ENCODE measurements at places on chromosomes 5 and 9.

- DNase-seq = no peak
Observed at GRCh38 chr9:15239816-15240215, 67.2 kb downstream of the TTC39B start.

DNA sequence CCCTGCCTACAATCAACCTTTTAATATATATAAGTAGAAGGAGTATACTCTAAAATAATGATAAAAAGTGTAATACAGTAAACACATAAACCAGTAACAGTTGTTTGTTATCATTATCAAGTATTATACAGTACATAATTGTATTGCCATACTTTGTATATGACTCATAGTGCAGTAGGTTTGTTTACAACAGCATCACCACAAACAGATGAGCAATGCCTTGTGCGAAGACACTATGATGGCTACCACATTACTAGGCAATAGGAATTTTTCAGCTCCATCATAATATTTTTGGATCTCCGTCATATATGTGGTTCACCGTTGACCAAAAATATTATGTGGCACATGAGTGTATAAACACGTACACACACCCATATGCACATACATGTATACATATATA is 69.7 kb upstream of the APC start:
- DNase-seq = no peak

DNA sequence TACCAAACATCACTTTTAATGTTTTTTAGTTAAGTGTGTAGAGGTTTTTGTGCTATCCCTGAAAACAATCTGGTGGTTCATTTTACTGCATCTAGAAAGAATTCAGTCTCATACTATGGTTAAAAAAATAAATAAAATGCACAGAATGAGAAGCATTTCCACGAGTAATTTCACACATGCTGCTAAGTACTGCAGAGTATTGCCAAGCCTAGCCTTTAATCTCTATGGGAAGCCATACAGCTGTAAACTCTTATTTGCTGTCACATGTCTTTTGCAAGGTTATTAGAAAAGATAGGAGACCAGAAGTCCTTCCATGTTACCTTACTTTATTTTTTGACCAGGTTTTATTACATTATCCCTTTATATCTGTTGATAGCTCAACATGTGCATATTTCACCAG is 37.6 kb upstream of the MAN2A1 start:
- no peak for DNase-seq

DNA sequence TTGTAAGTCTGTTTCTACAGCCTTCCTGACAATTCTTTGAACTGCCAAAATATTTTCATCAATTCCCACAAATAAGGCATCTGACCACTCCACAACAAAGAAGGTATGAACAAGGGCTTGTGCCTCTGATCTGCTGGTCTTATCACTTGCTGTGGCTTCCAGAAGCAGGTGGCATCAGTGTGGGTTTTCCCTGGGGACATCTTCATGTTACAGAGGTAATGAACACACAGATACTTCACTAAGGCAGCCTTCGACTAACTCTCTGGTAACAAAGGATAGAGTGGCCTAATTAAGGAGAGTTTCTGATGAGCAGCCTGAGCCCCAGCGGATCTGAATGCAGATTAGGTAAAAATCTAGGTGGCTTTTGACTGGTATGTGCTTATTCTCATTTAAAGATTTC is 15.2 kb upstream of the ERAP2 start:
- DNase-seq = no peak

DNA sequence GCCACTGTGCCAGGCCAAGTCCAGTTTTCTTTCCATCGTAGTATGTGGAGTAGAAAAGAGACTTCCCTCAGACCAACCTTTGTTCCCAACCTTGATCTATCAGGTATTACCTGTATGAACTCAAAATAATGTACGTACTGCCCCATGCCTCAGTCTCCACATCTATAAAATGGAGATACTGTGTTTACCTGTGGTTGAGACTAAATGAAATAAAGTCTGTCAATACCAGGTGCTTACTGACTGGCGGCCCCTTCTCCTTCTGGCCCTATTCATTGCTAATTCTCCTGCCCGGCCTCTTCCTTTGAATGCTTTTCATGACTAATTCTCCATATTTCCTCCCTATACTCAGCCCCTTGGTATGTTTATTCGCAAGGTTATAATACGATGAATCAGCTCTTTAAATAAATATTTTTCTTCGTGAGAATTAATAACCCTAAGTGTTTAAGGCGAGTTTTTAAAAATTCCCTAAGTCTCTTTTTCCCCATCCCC is 89.6 kb upstream of the BASP1 start:
- DNase-seq = no peak

- no peak for DNase-seq
Observed at GRCh38 chr5:169696621-169697510, 59.8 kb downstream of the DOCK2 start.

GRCh38 chr5:53201746-53202145 is 92.2 kb upstream of the MOCS2 start:
- no peak for DNase-seq

- DNase-seq = no peak
Observed at GRCh38 chr9:83503866-83504265, 34.3 kb downstream of the FRMD3 start.

GRCh38 chr5:44320188-44320587 is 69.0 kb downstream of the FGF10 start:
- DNase-seq = no peak

DNA sequence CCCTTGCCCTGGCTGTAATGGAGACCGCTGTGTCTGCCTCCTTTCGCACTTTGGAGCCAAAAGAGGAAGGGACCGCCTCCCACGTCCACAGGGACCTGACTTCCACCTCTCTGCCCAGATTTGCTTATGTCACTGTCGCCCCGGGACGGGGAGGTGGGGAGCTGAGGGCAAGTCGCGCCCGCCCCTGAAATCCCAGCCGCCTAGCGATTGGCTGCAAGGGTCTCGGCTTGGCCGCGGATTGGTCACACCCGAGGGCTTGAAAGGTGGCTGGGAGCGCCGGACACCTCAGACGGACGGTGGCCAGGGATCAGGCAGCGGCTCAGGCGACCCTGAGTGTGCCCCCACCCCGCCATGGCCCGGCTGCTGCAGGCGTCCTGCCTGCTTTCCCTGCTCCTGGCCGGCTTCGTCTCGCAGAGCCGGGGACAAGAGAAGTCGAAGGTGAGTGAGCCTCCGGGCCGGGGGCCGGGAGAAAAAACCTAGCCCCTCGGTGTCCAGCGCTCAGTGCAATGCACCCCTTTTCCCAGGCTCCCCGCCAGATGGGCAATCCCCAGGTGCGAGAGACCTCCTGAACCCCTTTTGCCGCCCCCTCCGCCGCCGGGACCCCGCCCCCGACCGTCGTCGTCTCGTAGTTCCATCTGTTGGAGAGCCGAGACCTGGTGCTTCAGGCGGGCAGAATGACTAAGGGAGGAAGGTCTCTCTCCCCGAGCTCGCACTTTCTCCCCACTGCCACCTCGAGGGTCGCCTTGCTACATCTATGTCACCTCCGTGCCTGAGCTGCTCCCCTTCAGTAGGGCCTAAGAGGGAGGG is at the start of gene GPX3:
Gene GPX3, plus strand, starts transcription at position 288 of the 807 bp plus-strand sequence. Its CDS starts 64 bp downstream, at position 352.
- DNase-seq = peak; percentile 70

GRCh38 chr5:92695123-92696003 is 885.7 kb downstream of the NR2F1-AS1 start:
- DNase-seq = no peak

GRCh38 chr9:78292716-78293497 is 4.0 kb upstream of the PSAT1 start:
- DNase-seq = no peak

DNA sequence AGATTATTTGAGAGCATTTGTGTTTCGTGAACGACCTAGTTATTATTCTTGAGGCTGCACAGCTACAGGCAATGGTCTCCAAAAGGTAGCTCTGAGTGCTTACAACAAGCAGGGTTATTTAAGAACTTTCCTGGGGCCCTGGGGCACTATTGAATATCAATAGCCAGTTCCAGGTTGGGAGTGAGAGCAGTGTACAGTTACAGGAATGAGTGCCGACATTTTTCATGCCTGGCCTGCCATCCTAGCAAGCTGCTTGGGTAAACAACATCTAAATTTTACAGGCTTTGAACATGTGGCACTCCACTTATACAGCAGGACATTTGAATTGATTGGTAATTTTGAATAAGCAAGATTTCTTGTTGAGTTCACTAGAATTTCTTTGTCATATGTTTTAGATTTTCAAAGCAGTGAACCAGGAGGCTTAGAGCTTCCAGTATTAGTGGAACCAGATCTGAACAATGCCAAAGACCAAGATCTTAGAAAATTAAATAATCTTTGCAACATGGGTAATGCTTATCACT is 171.9 kb upstream of the GDNF start:
- no peak for DNase-seq

DNA sequence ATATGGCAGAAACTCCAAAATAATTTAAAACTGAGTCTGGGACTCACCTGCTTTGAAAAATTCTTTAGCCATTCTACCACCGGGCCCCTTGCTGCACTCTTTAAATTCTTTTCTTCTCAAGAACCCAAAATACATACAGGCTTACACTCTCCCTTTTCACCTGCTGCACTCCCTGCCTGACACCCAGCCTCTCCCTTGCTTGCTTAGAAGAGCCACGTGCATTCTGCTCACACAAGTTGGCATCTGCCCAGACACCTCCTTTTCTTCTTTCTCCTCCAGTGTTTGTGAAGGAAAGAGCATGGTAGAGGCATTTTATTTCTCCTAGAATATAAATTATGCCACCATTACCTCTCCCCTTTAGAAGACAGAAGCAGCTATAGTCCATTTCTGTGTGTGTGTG is 39.0 kb upstream of the AOPEP start:
- DNase-seq = no peak

DNA sequence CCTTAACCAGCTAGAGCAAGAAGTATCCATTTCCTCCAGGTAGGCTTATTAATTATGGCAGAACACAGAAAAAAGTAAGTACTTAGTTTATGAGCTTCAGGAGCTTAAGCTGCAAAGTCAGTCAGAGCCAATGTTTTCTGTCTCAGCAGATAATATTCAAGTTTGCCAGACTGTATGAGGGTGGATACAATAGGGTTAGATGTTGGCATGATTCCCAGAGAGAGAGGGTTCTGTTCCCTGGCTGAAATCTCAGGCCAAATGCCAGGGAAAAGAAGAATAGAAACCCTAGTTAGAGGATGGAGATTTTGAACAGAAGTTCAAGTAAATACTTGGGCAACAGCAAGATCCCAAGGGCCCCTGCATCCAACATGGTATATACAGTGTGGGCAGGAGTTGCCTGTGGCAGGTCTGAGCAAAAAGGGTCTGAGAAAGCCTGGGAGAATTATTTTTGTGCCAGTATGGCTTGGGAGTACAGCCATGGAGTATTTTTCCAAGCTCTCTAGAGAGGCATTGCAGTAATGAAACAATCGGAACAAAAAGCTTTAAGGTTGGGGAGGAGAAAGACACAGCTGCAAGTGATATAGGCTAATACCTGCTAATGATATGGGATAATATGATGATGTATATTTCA is 31.0 kb upstream of the ISOC1 start:
- DNase-seq = peak; percentile 34

DNA sequence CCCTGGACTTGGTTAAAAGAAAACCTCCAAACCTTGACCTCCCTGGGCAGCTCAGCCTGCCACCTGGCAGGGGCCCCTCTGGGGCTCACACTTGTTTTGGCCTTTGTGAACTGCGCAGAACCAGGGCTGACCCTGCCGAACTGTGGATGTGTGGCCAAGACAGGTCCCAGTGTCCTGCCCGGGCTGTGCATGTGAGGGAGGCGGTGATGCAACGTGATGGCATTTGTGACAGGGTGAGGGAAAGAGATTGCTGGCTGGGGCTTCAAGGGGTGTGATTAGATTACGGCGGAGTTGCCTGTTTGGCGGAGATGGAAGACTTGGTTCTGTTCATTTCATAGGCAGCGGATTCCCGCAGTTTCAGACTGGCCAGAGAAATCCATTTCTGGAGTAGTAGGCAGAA is 30.4 kb upstream of the NKX2-5 start:
- no peak for DNase-seq

DNA sequence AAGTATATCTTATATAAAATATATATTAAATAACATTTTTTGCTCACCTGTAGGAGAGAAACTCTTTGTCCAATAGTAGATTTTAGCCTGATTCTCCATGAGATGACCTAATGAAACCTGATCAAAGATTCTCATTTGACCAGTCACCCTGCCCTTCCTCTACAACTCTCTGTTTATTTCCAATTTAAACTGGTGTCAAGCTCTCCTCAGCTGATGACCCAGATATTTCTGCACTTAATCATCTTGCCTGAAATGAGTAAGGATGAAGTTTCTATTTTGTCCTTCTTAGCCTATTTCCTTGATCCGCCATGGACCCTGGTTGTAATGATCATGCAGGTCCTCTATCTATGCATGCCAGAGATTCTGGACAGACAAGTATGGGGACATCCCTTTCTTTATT is 179.3 kb upstream of the FGF10 start:
- no peak for DNase-seq

DNA sequence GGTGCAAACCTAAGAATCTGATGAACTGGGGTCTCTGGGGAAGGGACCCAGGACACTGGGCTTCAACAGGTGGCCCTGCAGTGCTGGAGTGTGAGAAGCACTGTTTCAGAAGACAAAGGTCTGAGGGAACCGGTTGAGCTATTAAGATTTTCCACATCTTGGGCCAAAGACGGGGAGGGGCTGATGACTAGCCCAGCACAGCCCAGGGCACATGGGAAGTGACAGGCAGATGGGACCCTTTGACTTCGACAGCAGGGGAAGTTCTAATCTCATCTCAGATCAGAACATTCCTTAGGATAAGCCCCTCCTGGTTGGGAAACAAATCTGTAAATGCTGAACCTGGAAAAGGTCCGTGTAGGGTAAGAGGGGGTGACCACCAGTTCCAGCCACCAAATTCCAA is 67.4 kb downstream of the RAPGEF1 start:
- no peak for DNase-seq

DNA sequence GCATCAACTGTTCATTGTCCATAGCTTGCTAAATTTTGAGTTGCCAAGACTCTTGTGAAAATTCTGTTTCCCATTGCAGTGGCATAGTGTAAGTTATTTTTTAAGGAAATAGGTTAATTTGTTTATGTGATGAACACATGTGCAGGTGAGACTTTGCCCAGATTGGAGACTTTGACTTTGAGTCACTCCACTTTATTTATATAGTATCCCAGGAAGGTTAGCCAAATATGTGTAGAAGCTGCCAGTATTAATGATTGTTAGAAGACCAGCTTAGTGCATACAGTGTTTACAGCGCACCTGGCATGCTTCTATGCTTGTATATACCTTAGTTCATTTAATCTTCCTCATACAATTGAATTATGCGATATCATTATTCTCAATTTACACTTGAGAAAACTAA is 51.0 kb downstream of the MTAP start:
- no peak for DNase-seq

DNA sequence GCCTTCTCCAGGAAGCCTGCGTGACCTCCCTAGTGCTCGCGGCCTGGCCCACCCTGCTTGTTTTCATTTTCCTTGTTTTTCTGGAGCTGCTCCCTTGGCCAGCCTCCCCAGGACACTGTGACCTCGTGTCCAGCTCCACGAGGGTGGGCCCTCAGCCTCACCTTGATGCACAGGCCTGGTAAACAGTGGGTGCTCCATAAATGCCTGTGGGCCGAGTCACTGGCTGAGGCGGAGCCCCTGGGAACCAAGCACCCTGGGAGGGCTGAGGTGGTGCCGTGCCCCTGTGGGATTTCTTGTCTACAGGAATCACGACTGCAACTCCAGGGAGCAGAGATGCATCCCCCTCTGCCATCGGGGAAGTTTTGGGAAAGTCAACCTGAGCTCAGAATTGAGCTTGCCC is 17.2 kb downstream of the FAM163B start:
- DNase-seq = no peak

GRCh38 chr5:59790376-59790775 is 103.2 kb downstream of the PDE4D start:
- no peak for DNase-seq

- DNase-seq = no peak
Observed at GRCh38 chr5:15008476-15008875, 136.9 kb upstream of the ANKH start.

GRCh38 chr5:150789943-150790611 is 11.5 kb downstream of the SMIM3 start:
- no peak for DNase-seq
